A673 (cell line): ENCODE measurements at places on chromosomes 1 and 21.

DNA sequence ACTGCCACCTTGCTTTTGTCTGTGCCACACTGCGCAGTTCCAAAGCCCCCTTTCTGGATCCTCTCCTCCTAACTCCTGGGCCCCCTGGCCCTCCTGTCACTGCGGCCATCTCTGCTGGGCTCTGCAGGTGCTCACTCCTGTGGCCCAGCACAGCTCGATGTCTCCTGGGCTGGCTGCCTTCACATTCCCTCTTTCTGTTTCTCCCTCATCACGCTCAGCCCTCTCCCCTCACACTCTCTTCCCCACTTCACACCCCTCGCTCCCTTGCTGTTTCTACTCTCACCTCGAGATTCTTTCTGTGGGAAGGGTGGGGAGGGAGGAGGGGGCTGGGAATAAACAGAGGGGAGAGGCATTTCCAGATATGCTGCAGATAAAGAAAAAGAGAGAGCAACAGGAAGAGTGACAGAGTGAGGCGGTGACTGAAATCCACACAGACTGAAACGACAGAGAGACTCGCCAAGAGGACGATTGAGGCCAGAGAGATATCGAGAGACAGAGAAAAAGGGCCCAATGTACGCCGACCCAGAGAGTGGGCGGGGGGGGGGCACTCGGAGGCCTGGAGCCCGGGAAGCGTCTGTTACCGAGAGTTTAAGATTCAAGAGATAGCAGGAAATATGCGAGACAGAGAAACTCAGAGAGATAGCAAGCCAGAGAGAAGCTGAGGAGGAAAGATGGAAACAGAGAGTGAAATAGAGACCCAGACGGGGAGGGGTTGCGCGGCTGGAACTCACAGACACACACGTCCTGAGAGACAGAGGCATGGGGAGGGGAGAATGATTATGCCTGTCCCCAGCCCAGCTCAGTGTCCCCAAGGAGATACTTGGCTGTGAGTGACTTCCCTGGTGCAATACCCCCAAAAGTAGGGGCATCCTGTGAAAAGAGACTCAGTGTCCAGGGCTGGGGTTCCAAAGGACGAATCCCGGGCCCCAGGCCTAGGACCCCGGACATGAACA lies 666 bp downstream of the CSF3R start:
- no peak for DNase-seq

- peak; percentile 17 for DNase-seq
These were observed 1.9 kb downstream of the TRMT13 start for GRCh38 chr1:100134872-100135271.

DNA sequence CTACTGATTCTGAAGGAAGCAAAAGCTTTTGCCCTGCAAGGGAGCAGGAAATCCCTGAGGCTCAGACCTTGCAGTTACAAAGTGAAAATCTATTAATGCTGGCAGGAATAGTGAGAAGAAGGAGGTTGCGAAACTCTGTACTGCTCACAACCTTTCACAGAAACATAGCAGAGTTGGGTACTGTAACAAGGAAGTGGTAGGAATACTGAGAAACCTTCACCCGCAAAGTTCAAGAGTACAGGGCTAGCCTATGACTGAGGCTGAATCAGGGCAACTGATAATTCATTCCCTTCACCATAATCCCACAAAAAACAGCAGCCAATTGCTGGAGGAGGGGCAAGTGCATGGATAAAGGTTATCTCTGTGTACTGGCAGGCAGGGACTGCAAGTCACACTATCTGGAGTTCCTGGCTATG lies 23.9 kb upstream of the KCTD3 start:
- no peak for DNase-seq

DNA sequence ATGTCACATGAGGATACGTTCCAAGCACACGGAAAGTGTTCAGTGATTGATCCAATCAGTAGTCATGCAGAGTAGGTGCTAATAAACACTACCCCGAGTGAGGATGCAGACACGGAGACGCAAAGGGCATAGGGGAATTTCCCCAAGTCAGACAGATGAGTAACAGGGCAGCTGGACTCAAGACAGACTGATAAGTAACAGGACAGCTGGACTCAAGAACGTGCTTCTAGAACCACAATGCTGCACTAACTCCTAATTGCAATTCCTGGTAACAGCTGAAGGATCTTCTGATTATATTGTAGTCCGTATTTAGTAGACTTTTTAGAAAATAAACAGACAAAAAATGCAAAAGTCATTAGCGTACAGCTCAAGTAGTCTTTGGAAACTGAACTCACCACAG lies 1.9 kb upstream of the OR2T10 start:
- DNase-seq, result no peak

GRCh38 chr1:39738622-39739366 lies at the start of gene PPIE:
Gene PPIE (plus strand): TSS chr1:39738882. CDS start chr1:39738901, 19 bp downstream.
- peak; percentile 97 for DNase-seq

- DNase-seq, result no peak
These were observed 173.7 kb upstream of the FGGY start for GRCh38 chr1:59123081-59123681.

- DNase-seq, result no peak
These were observed 26.7 kb downstream of the RTCA start for GRCh38 chr1:100292711-100293110.

DNA sequence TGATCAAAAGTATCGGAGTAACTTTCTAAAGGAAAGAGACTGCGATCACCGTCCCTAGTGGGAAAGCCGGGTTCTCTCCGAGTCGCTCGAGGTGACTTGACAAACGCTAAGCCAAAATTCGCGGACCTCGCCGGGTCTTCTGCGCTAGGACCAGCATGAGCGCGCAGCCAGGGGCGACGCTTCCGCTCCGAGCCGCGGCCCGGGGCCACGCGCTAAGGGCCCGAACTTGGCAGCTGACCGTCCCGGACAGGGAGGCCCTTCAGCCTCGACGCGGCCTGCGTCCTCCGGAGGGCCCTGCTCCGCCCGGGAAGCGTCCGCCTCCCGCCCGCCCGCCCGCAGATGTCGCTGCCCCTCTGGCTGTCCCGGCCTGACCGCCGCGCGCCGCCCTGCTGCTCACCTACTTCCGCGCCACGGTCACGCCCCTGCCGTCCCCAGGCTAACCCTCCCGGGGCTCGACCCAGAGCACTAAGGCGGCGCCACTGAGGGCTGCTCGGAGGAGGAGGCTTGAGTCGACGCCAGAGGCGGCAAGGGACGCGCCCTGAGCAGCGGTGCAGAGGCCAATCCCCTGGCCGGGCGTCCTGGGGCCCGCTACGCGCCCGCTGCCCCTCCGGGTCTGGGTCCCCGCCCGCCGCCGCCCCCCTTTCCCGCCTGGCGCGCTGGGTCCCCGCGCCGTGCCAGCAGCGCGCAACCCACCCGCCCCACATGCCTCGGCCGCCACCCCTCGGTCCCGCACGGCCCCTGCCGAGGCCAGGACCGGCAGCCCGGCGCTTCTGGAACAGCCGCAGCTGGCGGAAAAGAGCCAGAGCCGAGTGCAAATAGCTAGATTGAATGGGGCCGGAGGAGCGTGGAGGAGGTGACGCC lies 896 bp upstream of the DUSP10 start:
- no peak for DNase-seq

DNA sequence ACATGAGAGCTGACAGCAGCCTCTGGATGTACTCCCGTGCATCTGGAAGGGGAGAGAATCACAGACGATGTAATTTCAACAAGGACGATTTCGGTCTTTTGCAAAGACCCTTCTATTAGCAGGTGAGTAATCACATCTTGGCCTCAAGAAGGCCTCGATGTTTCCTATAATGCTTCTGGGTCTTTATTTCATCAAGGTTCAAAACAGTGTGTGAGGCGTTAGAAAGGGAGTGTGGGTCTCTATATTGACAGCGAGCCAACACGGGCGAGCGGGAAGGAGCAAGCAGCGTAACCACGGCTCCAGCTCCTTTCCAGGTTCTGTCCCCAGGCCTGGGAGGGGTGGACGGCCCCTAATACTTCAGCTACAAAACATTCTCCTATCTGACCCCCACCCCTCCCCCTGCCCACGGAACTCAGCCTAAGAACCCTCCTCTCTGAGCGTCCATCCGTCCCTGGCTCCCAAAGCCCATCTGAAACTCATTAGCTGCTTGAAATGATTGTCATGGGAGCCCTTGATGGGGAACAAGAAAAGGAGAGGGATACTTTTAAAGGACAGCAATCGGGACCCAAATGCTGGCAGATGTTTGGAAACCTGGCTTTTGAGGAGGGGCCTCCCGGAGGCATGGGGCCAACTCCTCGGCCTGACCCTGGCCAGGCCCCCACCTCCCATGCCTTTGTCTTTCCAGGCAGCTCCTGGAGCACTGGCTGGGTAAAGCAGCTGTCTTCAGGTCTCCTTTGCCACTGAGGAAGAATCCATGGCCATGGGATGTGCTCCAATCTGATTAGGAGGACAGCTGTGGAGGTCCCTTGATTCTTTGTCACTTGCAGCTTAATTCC lies 250.8 kb downstream of the FOXD2 start:
- DNase-seq, result no peak

- DNase-seq, result no peak
These were observed 24.0 kb downstream of the PUM1 start for GRCh38 chr1:31041529-31041928.

DNA sequence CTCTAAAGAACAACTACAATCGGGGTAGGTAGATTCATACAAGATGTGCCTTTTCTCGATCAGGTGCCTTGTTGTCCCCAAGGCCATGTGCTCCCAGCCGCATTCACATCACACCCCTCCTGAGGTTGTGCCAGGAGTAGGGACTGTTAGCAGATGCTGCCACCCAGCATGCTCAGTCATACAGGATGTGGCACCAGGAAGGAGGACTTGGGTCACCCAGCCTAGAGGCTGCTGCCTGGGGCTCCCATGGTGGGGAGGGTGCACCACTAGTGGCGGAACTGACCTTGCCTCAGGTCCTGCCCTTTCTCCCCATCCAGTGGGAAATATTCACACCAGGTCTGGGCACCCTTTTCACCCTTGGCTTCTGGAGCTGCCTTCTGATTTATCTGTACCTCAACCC lies 8.3 kb downstream of the TEX35 start:
- no peak for DNase-seq

DNA sequence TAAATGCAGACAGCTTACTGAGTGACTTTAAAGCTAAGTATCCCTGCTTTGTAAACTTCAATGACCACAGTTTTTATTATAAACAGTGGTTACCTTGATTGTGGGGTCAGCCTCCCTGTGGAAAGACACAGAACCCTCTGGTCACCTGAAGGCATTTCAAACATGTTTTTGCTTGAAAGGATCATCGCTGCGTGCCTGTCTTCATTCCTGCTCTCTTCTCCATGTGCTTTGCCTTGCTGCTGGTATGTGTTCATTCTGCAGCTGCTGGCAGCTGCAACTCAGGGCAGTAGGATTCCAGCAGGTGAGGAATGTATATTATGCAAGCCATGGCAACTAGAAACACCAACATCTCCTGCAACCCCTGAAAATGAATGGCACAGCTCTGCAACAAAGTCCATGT lies 81.0 kb upstream of the VAV3 start:
- DNase-seq, result no peak

GRCh38 chr1:115679141-115679611 lies 37.4 kb downstream of the VANGL1 start:
- DNase-seq, result no peak

DNA sequence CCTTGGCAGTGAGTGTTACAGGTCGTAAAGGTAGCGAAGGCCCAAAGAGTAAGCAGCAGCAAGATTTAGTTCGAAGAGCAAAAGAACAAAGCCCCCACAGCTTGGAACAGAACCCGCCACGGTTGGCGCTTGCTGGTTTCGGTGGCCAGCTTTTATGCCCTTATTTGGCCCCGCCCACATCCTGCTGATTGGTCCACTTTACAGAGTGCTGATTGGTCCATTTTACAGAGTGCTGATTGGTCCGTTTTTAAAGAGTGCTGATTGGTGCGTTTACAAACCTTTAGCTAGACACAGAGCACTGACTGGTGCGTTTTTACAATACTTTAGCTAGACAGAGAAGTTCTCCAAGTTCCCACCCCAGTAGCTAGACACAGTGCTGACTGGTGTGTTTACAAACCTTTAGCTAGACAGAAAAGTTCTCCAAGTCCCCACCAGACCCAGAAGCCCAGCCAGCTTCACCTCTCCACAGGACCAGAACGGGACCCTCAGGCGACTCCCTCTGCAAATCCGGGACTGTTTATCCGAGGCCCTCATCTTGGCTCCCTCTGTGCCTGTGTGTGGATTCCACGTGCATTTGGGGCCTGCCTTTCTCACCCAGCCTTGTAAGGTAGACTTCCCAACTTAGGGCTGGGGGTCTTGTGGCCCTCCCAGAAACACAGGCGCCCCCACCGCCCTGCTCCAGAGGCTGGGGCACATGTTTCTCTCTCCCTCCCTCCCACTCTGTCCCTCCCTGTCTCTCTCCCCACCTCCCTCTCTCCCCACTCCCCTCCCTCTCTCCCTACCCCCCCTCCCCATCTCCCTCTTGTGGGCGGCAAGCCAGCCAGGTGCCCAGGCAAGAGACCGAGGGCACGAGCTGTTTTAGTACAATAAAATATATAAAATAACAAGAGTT lies 12.6 kb downstream of the FTCD start:
- DNase-seq, result no peak

GRCh38 chr1:33255347-33256220 lies 708 bp upstream of the ZNF362 start:
- peak; percentile 50 for DNase-seq

GRCh38 chr1:6601923-6602668 lies 573 bp downstream of the KLHL21 start:
- no peak for DNase-seq

- DNase-seq, result no peak
These were observed 10.5 kb upstream of the KDF1 start for GRCh38 chr1:26970810-26971209.
